ENCODE measurements at places on chromosomes 16 and 17. TPM values are rescaled to one million over a fixed set of nuclear protein-coding genes. Genes with fewer than 3 reads are reported as not detected.

DNA sequence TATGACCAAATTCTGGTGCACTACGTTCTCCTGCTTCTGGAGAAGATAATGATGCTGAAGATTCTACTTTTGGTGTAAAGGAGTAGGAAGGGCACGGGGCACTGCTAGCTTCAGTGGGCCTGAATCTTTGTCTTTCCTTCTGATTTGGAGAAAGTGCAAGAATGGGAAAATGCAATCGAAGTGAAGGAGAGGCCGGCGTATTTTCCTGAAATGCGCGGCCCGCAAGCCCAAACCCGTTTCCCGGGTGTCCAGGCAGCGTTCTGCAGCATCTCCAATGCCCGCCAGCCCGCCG, 372 bp upstream of the NDE1 start:
- no peak for DNase-seq

- DNase-seq, result no peak
Observed at GRCh38 chr17:35515027-35515426, 22.5 kb downstream of the SLFN12L start.

- DNase-seq, result no peak
Observed at GRCh38 chr17:60457148-60457547, 34.9 kb downstream of the CHCT1 start.

GRCh38 chr16:87579691-87580090, 22.6 kb upstream of the JPH3 start:
- DNase-seq, result no peak

- peak; percentile 47 for DNase-seq
Observed at GRCh38 chr17:6651919-6652452, 424 bp downstream of the C17orf100 start.

DNA sequence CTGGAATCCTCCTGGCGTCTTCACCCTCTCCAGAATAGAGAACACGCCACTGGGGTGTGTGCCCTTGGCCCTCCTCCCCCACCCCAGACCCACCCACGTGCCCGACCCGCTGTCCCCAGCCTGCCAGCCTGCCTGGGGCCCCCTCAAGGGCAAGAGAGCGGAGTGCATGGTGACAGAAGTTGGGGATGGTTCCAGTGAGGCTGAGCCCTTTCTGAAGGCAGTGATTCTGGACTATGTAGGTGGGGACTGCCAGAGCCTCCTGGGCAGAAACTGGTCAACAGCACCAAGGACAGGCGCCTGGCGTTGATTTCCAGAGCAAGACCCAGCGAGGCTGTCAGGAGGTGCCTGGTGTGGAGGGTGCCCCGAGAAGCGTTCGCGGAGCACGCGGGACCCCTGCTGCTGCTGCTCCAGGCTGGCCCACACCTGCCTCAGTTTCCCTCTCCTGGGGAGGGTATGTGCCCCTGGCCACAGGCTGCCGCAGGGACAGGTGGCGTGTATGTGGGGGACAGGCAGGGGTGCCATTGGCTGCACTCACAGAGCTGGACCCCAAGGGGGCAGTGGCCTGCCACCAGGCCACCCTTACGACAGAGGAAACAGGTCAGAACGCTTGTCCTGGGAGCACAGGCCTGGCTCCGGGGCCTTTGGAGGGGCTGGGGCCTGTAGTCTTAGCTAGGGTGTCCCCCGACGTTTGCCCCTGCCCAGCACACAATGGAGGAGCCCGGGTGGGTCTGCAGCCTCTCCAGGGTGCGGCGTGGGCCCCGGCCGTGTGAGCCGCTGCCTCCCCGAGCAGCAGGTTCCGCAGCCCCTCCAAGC, 1.2 kb downstream of the SSTR5 start:
- DNase-seq, result no peak

GRCh38 chr16:78395035-78395434, 295.6 kb downstream of the WWOX start:
- no peak for DNase-seq

DNA sequence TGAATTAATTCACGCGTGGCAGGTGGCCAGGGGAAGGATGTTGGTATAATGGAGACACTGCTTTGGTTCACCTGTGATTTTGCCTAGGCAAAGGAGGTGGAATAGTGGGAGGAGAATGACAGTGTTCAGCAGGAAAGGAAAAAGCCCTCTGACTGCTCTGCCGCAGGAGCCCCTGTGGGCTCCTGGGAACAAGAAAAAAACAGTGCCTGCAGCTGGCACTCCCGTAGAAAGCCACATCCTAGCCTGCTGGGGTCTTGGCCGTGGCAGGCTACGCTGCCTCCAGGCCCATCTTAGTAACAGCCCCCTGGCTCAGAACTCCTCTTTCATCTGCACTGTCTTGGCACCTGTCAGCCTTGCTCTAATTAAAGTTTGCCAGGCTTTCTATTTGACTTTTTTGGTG, 20.6 kb downstream of the ADORA2B start:
- no peak for DNase-seq

- DNase-seq, result no peak
Observed at GRCh38 chr17:47945529-47946508, 4.4 kb downstream of the PNPO start.

DNA sequence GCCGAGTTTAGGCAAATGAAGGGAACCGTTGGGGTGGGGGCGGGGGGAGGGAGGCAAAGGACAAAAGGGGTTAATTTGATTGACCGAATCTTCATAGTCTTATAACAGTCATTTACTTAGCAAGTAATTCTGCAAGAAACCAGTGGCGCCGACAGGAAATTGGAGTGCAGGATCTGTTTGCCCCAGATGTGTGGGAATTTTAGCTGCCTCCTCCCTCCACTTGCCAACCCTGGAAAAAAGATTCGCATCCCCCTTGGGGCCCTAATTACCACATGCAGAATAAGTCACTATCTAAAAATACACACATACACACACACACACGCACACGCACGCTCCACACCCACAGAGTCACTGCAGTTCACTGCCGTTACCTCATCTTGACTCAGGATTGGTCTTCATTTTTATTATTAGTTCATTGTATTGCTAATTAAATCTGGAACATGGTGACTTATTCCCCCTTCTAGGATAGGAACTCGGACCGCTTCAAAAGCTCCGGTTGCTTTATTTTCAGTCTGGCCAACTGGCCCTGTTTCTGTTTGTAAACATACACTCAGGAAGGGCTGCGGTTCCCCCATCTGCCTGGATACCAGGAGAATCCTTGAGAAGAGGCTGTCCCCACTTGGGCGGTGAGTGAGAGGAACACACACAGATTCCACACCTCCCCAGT, 241.6 kb upstream of the SALL1 start:
- DNase-seq, result no peak

DNA sequence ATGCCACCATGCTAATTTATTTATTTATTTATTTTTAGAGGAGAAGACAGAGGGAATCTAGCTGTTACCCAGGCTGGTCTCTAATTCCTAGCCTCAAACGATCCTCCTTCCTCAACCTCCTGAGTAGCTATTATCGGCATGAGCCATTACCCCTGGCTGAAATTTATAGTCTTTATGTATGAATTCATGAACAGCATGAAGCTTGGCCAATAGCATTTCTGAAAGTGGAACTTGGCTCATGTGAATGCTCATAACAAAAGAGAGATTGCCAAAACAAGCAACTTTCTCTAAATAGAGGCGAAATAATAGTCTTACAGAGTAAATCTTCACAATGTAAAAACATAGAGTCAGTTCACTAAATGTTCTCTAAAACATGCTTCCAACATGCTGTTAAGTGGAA, 30.1 kb upstream of the SMURF2 start:
- no peak for DNase-seq

DNA sequence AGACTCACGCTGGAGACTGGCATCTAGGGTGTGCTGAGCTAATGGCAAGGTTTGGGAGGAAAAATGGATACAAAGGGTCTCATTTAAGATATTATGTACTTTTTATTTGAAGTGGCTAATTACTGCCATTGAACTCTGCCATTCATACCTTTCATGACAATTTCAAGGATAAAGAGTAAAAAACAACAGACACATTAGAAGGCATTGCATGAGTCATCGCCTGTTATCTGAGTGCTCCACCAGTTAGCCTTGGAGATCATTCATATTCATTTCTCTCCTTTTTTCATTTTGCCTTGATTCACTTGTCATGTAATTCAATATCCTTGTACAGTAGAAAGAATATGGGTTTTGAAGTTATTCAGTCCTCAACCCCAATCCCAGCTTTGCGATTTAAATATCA, 109.5 kb downstream of the CDH8 start:
- DNase-seq, result no peak

DNA sequence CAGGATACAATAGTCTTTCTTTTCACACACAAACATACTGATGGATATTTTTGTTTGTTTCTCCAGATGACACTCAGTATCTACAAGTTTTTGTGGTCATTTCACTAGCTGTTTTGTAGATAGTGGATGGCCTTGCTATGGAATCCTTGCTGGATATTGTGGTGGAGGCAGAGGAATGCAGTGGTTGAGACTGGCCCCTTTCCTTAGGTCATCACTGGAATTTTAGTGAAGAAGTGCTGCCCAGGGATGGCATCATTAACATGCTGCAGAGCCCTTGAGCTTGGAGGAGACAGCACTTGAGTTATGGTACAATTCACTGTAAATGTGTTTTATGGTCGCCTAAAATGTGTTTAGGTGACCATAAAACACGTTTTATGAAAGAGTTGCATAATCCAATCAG, 455.9 kb upstream of the HSBP1 start:
- no peak for DNase-seq

DNA sequence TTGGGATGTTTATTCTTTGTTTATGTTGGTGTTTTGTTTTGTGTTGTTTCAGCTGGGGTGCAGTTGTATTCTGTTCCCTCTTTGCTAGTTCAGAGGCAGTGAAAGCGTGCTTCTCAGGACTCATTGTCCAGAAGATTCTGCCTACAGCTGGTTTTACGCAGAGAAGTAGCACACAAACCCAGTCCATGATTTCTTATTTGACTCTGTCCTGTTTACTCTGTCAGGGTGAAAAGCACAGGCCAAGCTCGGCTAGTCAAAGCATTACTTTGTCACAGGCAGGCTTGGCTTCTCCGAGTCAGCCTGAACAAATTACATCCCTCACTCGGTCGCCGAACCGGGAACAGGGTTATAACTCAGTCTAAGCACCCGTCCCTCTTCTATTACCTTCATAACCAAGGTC, 435.0 kb downstream of the MAF start:
- DNase-seq, result no peak

- peak; percentile 98 for DNase-seq
Observed at GRCh38 chr17:2266045-2266864, 37.3 kb downstream of the SMG6 start.

GRCh38 chr17:40382251-40382650, 17.7 kb upstream of the GJD3 start:
- DNase-seq, result no peak

GRCh38 chr17:6669479-6670212, 18.1 kb downstream of the C17orf100 start:
- no peak for DNase-seq

DNA sequence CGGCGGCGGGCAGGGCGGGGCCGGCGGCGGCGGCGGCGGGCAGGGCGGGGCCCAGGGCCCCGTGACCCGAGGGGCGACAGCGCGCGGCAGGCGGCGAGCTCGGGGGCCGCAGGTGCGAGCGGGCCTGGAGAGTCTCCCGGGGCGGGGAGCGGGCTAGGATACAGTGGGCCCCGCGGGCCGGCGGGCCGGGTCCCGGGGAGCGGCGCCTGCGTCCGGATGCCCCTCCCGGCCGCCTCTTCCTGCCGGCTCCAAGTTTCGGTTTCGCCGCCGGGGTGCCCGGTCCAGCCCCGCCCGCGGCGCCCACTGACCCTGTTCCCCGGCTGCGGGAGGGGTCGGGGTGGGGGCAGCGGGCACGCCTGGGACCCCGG, at the start of gene RNF213:
TSS of gene RNF213 (plus strand) at position 62 of the 368 bp plus-strand sequence. CDS start 2,830 bp downstream, outside the sequence.
- peak; percentile 58 for DNase-seq

DNA sequence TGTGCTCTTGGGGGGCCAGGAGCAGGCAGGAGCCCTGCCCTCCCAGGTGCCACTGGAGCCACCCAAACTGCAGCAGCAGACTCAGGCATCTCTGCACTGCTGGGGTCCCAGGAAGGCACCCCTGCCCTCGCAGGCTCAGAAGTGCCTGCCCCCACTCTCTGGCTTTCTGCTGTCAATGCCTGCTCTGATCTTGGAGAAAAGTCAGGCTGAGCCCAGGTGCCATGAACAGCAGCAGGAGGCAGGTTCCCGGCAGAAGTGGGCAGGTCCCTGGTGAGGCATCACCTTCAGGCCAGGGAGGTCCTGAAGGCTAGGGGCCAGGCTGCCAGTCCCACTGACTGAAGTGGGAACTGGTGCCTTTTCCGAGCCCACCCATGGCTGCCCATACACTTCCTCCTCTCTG, 106.5 kb downstream of the MGAT5B start:
- no peak for DNase-seq

GRCh38 chr16:48676836-48677235, 66.9 kb upstream of the N4BP1 start:
- no peak for DNase-seq

- DNase-seq, result no peak
Observed at GRCh38 chr16:11524098-11524760, 62.5 kb downstream of the LITAF start.

ALOXE3 gene
- total RNA-seq, result 0.09 TPM

P2RX5 gene
- 39.5 TPM for total RNA-seq

MKS1 gene
- 24.8 TPM for total RNA-seq

Measured in activated CD8-positive, alpha-beta T cell treated with anti-CD3 and anti-CD28 coated beads for 36 hours (primary cell).